ENCODE measurements at places on chromosomes 5 and 9.

DNA sequence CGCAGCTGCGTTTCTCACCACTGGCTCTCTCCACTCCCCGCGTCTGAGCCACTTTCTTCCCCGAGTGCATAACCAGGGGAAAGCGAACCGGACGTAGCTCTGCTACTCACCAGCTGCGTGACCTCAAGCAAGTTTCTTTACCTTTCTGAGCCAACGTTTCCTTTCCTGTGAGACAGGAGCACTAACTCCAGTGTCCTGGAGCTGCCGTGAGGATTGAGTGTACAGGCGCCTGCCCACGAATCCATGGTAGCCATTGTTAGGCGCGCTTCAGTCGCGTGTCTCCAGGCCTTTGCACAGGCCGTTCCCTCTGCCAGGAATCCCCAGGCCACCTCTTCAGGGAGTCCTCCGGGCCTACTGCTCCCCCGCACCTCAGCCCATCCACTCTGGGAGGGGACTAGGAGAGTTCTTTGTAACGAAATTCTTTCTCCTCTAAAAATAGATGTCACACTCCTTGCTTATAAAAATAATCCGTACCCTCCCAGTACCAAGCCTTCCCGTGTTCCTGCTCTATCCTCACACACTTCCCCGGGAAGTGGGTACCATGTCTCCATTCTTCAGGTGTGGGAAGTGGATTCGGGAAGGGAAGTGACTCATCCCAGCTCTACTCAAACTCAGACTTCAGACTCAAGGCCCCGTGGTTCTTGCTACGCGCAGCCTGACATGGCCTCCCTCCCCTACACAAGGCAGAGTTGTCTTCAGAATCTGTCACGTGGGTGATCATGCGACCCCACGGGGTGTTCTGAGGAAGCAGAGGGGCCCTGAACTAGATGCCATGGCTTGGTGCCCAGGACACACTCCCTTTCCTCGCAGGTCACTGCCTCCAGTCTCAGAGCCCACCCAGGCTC, 16.1 kb upstream of the CRB2 start:
- no peak for DNase-seq

DNA sequence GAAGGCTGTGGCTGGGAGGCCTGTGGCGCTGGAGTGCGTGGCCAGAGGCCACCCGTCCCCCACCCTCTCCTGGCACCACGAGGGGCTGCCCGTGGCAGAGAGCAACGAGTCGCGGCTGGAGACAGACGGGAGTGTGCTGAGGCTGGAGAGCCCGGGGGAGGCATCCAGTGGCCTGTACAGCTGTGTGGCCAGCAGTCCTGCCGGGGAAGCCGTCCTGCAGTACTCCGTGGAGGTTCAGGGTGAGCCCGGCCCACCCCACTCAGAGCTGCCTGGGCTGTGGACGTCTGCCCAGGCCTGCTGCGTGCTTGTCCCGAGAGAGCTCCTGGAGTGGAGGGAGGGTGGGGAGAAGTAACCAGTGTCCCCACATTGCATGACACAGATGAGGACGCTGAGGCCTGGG, 89.2 kb downstream of the HMCN2 start:
- no peak for DNase-seq

DNA sequence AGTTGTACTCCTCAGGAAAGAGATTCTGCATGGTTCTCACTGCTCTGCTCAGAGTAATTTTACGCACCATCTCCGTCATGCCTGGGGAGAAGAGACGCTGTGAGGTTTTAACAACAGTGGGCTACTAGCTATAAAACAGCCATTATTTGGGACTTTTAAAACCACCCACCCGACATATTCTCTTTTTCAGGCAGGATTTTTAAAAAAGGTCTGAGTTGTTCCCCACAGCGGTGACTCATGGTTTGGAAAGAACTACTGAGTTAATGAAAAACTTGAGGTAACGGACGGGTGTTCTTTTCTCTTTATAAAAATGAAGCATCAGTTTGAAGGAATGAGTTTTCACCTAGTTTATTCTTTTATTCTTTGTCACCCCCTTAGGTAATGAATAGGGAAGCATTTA, 61.3 kb downstream of the TTLL11 start:
- no peak for DNase-seq

DNA sequence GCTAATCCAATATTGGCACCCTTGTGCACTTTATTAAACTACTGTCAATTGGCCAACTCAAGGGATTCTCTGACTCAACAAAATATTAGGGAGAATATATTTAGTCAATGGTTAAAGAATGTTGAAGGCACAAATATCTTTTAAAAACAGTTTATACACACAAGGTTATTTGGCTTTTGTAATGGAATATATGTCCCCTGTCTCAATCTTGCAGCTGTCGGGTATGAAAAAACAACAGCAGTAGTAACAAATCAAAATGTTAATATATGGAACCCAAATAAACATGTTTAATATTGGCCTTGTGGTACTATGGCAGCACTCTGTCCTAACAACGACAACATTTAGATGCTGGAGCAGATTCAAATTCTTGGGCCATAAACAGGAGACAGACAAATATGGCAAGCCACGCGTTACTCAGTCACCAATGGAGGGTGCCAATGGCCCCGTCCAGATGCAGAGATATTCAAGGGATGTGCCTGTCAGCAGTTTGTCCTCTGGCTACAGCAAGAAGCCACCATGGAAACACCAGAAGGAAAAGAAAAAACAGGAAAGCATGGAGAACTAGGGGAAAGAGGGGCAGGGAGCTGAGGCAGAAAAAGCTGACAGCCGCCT, 342.0 kb downstream of the NDUFS4 start:
- no peak for DNase-seq

DNA sequence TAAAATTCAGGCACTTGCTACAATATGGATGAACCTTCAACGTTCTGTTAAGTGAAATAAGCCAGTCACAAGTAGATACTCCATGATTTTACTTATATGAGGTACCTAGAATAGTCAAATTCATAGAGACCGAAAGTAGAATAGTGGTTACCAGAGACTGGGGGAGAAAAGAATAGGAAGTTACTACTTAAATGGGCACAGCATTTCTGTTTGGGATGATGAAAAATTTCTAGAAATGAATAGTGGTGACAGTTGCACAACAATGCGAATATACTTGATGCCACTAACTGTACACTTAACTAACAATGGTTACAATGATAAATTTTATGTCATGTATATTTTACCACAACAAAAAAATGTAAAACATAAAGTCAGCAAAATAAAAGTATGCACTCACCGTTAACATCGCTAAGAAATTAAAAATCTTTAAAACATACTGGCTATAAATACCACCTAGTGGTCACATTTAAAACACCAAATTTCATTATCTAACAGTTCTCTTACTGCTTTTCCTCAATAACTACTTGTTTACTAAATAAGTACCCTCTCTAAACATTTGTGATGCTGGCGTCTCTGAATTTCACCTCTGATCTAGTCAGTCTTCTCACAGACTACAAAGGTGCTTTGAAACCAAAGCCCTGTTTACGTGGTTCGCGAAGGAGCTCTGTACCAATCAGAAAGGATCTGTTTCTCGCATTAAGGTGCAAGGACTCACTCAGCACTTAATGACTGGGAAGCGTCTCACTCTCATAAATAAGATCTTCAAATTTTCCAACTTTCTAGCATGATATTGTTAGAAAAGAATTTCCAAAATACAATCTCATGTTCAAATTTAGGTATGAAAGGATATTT, 22.7 kb downstream of the KIF3A start:
- no peak for DNase-seq

DNA sequence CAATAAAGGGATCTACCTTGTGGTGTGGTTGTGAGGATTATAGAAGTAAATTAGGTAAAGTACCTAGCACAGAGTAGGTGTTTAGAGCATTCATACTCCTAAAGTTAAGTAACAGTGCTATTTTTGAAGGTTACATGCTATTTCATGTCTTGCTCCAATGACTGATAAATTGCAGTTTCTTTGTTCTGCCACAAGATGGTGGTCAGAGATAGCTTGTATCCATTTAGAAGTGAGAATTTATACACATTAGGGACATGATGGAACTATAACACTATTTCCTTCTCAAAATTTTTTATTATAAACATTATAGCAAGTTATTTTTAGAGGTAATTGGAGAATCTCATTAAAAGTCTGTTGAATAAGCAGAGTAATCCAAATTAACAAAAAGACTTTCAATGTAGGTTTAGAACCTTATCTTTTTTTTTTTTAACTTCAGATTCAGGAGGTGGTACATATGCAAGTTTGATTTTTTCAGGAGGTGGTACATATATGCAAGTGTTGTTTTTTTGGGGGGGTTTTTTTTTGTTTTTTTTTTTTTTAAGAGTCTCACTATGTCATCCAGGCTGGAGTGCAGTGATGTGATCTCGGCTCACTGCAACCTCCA, 17.1 kb downstream of the MTREX start:
- no peak for DNase-seq

DNA sequence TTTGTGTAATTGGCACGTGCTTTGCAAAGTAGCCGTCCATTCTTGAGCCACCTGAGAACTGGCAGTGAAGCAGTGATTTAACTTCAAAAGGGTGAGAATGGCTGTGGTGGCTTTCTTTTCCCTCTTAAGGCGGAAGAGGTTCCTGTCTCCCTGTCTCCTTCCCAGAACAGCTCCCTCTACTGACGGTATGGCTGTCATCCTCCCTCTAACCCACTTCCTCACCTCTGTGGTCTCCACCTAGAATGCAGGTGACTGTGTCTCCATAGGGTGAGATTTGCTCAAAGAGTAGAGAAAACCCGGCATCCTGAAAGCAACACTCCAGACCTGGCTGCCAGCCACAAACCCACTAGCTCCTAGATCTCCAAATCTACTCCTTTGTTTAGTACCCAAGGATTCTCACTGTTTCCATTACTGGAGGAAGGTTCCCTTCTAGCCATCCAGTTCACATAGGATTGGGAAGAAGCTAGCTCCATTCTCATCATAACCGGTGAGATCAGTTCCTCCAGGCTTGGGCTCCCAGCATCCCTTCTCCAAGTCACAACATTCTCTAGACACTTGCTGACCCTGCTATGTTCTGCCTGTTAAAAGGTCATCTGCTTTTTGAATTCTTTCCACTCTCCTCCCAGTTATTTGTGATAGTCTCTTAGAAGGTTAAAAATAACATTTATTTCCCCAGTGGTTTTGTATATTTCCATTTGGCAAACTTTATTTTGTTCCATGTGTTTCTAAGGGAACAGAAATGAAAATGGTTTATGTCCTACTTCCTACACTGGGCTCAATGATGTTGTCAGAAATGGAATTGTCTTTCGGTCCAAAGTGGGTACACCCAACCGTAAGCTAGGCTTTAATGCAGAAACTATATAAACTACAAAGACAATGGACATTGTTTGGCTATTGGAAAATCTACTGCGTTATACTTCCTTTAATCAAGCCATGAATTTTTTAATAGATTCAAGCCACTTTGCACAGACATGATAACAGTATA, 269.4 kb downstream of the CWC27 start:
- no peak for DNase-seq

DNA sequence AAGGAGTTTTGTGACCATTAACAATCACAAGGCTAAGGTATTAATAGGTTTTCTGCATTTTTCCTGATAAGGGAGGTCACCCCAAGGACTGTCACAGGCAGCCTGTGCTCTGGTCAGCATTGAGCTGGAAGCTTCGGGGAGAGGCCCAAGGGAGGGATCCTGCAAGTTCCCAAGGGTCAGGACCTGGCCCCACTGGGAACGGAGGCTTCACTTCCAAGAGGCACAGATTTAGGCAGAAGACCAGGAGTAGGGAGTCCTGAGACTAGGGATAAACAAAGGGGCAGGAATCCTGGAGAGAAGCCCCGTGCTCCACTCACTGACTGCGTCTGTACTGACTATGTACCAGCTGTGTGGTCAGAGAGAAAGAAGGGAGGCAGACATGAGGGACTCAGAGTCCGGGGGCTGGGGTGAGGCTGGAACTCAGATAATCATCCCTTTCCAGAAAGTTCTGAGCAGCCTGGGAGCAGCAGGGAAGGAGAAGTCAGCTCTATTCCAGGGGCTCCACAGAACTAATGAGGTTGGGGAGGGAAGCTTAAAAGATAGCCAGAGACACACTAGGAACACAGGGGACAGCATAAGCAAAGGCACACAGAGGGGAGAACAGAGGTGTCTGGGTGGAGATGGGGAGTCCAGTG, 37.8 kb downstream of the B4GALT1 start:
- DNase-seq: no peak

DNA sequence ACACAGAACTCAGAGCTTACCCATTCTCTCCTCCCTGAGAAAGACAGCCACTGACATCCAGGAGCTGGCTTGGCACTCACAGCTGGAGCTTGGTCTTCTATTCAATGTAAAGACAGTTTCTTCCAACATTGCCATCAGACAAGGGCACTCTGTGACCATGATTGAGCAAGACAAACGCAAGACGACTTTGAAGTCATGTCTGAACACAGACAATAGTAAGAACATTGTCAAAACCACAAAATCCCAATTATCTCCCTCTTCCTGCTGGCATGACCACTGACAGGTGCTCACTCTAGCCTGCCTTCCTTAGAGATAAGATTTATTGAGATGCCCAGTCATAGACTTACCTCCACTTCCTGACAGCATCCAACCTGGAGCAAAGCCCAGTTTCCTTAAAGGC, 328.0 kb downstream of the MSX2 start:
- DNase-seq: no peak

DNA sequence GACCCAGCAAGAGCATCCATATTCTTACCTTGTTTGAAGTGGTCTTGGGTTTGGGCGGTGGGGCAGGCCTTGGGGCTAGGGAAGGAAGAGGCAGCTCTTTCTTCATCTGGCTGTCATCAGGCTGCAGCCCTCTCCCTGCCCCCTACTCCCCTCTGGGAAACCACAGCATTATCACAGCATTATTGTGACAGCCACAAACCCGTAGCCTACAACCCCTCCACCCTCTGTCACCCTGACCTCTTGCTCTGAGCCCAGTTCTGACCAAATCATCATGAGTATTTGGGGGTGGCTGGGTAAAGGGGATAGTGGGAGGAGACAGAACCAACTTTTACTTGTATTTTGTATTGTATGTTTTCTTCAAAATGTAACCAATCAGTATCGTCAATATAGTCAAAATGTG, 94.3 kb upstream of the ARRDC3 start:
- DNase-seq: no peak

- DNase-seq: no peak
Observed at GRCh38 chr5:123512611-123513461, 859 bp downstream of the CSNK1G3 start.

DNA sequence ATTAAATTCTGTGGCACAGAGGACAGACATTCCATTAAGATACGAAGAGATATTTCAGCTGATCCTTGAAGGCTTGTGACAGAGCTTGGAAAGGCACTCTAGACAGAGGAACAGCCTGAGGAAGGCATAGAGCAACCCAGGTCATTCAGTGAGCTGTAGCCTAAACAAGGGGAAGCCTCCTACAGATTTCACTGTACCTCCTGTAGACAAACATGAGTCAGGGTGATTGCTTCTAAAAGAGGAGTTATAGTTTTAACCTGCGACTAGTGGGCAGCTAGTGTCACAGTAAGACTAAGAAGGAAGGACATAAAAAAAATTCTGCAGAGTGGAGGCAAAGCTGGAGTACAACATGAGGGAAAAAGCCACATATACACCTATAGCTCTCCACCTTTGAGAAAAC, 43.5 kb upstream of the ANKDD1B start:
- no peak for DNase-seq

Data from T1000 (cell line).